ENCODE measurements at places on chromosomes 7 and 10.

DNA sequence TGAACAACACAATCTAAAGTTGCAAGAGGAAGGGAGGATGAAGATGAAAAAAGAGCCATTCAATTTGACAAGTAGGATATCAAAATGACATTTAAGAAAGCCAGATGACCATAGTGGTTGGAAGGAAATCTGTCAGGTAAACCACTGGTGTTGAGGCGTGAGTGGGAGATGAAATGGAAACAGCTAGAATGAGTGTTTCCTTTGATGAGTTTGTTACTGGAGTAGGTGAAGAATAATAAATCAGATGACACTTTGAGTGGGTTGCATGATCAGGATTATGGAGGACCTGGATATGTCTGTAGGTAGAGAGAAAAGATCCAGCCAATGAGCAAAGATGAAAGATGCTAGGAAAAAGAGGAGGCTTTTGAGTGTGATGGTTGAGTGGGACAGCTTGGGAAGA is 33.1 kb downstream of the AKR1B1 start:
- no peak for DNase-seq
- H3K27me3 ChIP-seq, result no peaks in the 10 kb centered on the region

DNA sequence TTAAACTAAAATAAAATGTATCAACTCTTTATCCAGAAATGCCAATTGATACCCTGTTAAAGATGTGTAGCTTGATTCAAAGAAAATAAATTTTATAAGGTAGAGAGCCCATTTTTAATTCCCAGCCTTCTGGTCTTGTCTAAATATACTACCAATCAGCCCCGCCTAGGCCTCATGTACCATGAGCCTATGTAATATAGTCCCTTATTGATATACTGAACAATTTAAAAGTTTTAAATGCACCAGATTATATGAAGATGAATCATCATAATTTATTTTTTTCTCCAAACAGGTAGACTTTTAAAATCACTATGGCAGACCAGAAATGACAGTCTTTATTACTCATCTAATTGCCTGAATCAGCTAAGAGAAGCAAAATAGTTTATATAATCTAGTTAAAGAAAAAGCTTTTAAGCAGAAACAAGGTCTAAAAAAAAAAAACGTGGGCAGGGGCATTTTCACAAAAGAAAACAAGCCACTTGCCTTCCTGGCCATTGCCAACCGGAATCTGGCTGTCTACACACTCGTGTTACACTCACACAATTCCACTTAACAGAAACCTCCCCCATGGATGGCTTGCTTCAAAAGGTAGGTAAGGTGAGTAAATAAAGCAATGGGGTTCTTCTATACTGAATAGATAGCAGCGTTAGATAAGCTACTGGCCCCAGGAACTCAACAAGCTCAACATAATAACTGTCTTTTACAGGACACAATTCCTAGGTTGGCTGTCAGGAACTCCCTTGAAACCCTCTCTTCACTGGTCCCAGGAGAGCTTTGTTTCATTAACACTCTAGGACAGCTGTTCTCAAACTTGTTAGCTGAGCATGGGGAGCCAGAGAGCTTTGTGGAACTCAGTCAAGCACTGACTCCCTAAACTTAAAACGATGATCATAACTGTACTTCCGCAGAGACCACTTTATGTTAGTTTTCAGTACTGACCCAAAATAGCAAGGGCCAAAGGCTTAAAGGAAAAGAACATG is 37.2 kb downstream of the RAPGEF5 start:
- no peak overlapping the region for H3K4me3 ChIP-seq
- H3K27me3 ChIP-seq, result no peaks in the 10 kb centered on the region
- H3K36me3 ChIP-seq, result no peaks in the 10 kb centered on the region
- no peak for DNase-seq

DNA sequence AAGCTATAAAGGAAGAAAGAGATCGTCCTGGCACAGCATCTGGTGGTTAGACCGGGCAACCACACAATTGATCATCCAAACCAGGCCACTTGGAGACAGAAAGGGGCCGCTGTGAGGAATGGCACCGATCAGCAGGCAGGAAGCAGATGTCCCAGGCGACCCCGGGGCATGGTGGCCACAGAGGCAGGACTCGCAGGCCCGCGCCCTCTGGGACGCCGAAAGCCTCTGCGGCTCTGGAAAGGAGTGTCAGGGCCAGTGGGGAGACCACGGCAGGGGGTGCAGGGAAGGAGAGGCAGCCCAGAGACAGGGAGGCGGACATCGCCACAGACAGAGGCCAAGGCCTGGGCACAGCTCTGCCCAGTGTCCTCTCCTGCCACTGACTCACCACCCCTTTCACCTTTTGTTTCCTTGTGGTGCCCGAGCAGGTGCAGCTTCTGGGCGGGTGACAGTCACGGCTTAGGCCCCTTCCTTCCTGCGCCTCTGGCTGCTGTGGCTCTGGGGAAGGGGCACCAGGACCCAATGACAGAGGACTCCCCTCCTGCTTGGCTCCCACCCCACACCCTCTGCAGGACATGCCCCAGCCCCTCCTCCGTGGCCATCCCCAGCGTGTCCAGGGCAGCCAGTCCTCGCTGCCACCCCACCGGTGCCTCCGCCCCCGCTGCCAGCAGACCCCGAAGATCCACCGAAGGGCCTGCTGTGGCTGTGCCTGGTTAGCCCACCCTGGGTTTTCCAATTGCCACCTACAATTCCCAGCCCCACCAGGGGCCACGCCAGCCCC is 10.9 kb downstream of the STK32C start:
- no peak overlapping the region for H3K4me3 ChIP-seq
- no peaks in the 10 kb centered on the region for H3K27me3 ChIP-seq

- H3K36me3 ChIP-seq, result peaks cover 11% of the 10 kb centered on the region
- H3K4me1 ChIP-seq, result peaks cover 3% of the 10 kb centered on the region
- no peak for DNase-seq
Measured at GRCh38 chr7:44401692-44402091, 76.3 kb upstream of the CAMK2B start.

GRCh38 chr7:6096581-6096980 is 65.4 kb downstream of the ANKRD61 start:
- no peak overlapping the region for H3K4me3 ChIP-seq
- H3K27me3 ChIP-seq, result peaks cover 47% of the 10 kb centered on the region
- H3K27ac ChIP-seq, result no peak overlapping the region
- DNase-seq, result no peak
- H3K36me3 ChIP-seq, result no peaks in the 10 kb centered on the region

DNA sequence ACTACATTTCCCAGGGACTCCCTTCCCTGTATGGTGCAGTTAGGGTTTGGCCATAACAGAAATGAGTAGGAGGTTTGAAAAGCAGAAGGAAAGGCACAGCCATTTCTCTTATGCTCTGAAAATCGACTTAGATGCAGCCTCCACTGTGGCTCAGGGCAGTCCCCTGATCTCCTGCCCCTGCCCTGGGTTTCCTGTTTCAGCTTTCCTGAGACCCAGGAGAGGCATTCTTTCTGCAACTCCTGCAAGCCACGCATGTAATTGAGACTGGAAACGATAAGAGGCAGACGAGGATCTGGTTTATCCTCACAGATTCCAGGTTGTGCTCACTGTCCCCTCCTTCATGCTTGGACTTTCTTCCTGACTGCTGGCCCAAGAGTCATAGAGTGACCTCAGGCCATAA is 461.2 kb upstream of the VSTM2A start:
- no peak overlapping the region for H3K27ac ChIP-seq
- H3K4me1 ChIP-seq, result no peaks in the 10 kb centered on the region

GRCh38 chr10:580778-581177 is 108.7 kb downstream of the DIP2C start:
- no peaks in the 10 kb centered on the region for H3K36me3 ChIP-seq
- H3K4me3 ChIP-seq, result no peak overlapping the region
- no peaks in the 10 kb centered on the region for H3K27me3 ChIP-seq
- H3K27ac ChIP-seq, result no peak overlapping the region
- H3K4me1 ChIP-seq, result peaks cover 33% of the 10 kb centered on the region

DNA sequence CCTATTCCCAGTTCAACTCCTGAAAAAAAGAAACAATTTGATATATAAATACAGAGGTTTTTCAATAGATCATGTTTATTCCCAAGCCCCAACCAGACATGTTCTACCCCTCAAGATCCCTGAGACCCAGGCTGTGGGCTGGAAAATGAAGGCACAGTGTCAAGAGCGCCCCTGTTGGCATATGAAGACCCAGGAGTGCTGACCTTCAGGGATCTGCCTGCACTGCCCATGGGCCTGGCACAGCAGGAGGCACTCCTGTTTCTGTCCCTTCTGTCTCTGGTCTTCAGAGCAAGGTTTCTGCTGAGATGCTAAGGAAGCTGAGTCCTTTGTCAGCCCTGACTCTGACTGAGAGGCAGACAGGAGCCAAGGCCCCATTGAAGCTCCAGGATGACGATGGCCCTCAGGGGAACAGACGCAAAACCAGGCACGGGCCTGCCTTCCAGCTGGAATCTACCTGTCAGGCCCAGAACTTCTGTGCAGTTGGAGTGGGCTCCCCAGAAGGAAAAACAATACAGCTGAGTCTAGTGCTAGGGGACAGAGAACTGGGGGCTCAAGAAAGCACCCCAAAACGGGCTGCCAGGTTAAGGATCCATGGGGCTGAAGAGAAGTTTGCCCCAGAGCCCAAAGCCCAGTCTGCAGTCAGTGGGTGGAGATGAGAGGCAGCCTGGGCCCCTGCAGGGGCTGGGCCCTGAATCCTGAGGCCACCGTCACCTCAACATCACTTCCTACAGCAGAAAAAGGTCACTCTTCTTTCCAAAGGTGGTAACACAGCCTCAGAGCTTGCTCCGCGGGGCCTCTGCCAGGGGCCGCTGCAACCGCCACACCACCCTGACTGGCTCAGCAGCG is 6.7 kb upstream of the AIFM2 start:
- H3K27me3 ChIP-seq, result peaks cover 9% of the 10 kb centered on the region
- peaks cover 3% of the 10 kb centered on the region for H3K36me3 ChIP-seq
- H3K4me3 ChIP-seq, result no peak overlapping the region
- no peak overlapping the region for H3K27ac ChIP-seq
- H3K4me1 ChIP-seq, result peaks cover 2% of the 10 kb centered on the region

DNA sequence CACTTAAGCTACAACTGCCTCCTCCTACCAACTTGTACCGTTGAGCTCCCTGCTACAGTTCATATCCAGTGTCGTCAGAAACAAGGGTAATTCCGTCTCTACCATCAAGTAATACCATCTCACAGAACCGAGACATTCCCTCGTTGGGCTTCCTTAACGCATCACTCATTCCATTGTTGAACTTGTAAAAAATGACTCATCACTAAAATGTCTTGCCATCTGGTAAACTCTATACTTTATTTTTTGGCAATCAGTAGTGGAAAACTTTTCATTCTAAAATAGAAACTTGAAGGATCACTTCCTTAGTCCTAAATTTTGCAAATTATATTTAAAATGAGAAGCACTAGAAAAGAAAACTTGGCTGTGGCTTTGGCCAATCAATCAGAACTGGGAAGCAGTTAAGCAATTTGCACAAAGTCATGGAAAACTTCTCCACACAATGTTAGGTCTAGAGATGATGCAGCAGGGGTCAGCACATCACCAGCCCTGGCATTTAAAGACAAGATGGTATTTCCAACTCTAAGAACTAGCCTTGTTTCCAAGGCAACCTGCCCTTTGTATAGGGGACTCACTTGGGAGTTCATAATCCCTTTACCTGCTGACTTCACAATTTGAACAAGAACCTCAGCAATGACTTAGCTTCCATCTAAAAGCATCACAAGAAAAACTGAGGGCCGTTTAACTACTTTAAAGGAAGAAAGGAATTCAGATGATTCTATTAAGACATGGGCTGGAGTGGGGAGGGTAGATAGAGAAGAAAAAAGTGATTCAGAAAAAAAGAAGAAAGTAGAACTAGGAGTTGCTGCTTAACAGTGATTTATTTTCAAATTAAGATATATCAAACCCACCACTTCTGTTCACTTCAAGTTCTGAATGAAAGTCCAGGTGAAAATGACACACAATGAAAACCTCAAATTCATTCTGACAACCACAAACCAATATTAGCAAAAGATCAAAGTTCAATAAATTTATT is 288.1 kb downstream of the PARD3 start:
- DNase-seq, result no peak
- no peaks in the 10 kb centered on the region for H3K27me3 ChIP-seq
- no peak overlapping the region for H3K27ac ChIP-seq
- peaks cover 36% of the 10 kb centered on the region for H3K4me1 ChIP-seq
- no peak overlapping the region for H3K4me3 ChIP-seq
- H3K36me3 ChIP-seq, result peaks cover 17% of the 10 kb centered on the region

DNA sequence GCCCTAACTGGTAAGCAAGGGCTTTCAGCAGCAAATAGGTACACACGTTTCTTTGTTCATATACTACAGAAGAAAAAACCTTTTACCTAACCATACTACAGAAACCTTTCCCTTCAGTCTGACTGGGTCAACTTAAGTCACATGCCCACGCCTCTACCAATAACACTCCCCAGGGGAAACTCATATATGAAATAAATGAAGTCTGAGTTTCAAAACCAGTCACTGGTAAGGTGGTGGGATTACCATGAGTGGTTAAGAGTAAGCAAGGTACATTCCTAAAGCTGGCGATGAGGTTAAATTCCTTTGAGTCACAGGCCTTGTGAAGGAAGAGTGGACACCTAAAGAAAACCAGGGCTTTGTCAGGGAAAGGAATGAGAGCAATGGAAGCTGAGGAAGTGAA is 21.4 kb upstream of the KIF20B start:
- no peak overlapping the region for H3K4me3 ChIP-seq
- H3K4me1 ChIP-seq, result peaks cover 4% of the 10 kb centered on the region
- DNase-seq, result no peak
- H3K27ac ChIP-seq, result no peak overlapping the region
- no peaks in the 10 kb centered on the region for H3K36me3 ChIP-seq
- no peaks in the 10 kb centered on the region for H3K27me3 ChIP-seq

DNA sequence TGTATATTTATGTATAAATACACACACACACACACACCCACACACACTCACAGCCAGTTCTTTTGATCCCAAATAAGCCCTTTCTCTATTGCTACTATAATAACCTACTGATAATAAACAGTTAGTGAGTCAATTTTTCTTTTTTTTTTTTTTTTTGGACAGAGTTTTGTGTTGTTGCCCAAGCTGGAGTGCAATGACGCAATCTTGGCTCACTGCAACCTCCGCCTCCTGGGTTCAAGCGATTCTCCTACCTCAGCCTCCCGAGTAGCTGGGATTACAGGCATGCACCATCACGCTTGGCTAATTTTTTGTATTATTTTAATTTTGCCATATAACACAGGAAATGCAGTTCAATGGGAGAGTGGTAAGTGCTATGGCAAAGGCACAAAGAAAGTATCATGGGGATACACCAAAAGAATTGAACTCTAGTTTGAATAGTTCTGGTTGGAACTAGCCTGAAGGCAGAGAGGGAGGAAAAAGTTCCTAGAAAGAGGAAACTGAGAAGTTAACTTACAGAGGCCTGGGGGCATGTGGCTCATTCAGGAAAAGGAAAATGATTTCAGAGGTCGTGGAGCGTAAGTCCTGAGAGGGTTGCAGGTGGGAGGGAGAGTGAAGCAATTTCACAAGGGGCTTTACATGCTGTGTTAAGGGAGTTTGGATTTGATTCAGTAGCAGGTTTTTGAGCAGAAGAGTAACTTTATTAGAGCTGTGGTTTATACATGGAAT is 44.4 kb upstream of the JCAD start:
- no peaks in the 10 kb centered on the region for H3K36me3 ChIP-seq
- no peaks in the 10 kb centered on the region for H3K27me3 ChIP-seq
- no peaks in the 10 kb centered on the region for H3K4me1 ChIP-seq
- no peak overlapping the region for H3K27ac ChIP-seq
- no peak for DNase-seq

Data from neural crest cell (in vitro differentiated cells).